Common myeloid progenitor, CD34-positive (primary cell): ENCODE measurements at places on chromosomes 11 and 22.
A peak's percentile ranks its signal among the peaks of the same experiment; 100 is the strongest.

GRCh38 chr11:45651841-45652749 is 13.3 kb downstream of the CHST1 start:
- DNase-seq, result no peak

DNA sequence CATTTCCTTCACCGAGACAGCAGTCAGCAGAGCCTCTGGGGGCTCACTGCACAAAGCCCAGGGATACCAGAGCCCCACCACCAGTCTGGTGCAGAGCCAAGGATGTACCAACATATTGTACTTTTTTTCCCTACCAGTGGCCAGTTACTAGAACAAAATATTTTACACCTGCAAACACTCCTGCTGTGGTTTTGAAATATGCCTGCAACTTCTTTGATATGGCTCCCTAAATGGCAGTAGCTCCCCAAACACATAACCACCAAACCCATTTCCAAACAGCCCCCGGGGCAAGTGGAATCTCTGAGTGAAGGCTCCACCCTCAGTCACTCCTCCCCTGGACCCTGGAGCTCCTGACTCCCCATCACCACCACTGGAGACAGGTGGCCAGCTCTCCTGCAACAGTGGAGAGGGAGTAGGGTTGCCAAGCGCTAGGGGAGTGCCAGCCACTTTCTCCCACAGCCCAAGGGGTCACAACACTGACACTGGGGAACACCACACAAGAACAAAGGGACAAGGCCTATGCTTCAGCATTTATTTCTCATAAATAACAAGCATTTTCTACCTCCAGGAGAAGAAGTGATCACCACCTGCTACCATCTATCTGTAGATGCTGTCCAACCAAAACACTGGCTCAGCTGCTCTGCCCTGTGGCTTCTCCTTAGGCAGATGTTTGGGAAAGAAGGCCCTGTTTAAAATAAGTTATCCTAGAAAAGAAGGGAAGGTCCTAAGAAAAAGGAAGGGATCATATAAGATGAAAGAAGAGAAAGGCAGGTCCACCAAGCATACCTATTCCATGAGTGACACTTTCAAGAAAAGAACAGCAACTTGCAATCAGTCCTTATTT is 15.1 kb downstream of the DGCR2 start:
- no peak for DNase-seq

DNA sequence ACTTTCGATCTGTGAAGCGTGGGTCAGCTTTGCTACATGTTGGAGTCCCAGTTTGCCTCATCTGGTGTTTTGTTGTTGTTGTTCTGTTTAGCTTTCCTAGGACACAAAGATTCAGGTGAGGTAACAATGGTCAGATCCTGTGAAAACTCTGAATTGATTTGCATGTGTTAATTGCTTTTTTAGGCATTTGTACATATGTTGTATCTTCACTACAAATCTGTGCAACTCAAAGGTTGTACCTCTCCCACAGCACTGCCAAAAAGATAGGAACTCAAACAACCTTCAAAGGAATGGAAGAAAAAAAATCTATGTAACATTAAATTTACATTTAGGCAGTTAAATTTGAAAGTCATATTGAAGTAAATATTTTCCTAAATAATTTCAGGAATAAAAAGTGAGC is 518.5 kb upstream of the TENM4 start:
- DNase-seq, result no peak

- no peak for DNase-seq
Observed at GRCh38 chr11:72368339-72368738, 66.0 kb downstream of the CLPB start.

GRCh38 chr11:22603933-22604332 is 21.7 kb downstream of the FANCF start:
- DNase-seq, result no peak

DNA sequence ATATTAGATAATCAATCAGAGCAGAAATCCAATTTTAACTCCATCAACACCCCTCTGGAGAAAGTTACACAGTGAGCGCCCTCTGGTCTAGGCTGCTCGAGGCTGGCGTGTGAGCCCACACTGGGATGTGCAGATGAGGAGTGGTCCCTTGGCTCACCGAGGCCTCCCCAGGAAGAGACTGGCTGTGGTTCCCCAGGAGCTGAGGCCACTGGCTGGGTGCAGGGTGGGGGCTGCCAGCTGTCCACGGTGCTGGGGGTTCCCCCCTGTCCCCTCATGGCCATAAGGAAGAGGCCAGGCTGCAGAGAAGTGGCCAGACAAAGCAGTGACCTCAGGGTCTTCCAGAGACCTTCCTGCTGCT is 750.7 kb downstream of the BRD1 start:
- DNase-seq, result no peak

- no peak for DNase-seq
Observed at GRCh38 chr22:50730941-50731661, 6.9 kb upstream of the ACR start.

- DNase-seq, result peak; percentile 88
Observed at GRCh38 chr22:19576460-19577421, 52.5 kb upstream of the CLDN5 start.

DNA sequence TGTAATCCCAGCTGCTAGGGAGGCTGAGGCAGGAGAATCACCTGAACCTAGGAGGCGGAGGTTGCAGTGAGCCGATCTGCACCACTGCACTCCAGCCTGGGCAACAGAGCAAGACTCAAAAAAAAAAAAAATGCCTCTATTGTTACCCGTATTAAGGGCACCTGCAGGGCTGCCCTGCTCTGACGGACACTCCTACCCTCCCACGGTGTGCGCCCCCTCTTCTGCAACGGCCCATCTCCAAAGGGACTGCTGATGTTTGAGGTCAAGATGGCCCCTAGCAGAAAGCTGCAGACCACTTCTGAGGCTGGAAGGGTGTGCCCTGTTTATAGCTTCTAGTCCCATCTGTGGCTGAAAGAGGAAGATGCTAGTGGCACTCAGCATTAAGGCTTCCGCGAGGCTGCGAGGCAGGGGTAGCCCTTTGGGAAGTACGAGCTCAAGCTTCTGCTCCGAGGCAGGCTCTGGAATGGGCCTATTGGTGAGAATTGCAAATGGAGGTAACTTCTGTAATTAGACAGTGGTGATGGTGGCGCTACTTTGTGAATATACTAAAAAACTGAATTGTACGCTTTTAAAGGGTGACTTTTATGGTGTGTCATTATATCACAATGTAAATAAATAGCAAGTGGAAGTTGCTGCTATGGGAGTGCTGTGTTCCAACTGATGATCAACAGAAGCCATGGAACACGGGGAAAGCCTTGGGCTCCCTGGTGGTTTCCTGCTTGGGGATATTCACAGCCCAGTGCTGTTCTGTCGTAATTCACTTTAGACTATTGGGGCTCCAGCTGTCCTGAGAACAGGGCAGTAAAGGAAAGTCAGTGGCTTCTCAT is 24.3 kb downstream of the ARFGAP2 start:
- no peak for DNase-seq

DNA sequence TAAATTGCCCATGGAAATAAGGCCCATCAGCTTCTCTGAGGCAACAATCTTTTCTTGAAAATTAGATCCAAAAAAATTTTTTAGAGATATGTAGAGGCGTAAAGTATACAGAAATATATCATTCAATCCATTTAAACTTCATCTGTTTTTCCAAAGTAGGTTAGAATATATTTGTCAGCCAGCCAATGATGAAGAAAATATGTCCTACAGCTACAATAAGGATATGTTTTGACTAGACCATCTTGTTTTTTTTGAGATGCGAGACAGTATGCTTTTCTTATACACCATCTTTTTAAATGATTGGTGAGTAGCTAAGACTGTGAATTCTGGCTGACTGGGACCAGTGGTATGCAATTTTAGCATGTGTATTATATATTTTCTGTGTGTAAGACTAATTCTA is 630.4 kb upstream of the CNTN5 start:
- DNase-seq, result no peak

- no peak for DNase-seq
Observed at GRCh38 chr11:105611572-105612441, 1.9 kb downstream of the GRIA4 start.

- DNase-seq, result peak; percentile 33
Observed at GRCh38 chr11:44351006-44351660, 41.2 kb upstream of the ALX4 start.

GRCh38 chr11:125270711-125271110 is 106.2 kb downstream of the PKNOX2 start:
- DNase-seq, result no peak

GRCh38 chr11:43119275-43119970 is 192.4 kb upstream of the API5 start:
- DNase-seq, result no peak

DNA sequence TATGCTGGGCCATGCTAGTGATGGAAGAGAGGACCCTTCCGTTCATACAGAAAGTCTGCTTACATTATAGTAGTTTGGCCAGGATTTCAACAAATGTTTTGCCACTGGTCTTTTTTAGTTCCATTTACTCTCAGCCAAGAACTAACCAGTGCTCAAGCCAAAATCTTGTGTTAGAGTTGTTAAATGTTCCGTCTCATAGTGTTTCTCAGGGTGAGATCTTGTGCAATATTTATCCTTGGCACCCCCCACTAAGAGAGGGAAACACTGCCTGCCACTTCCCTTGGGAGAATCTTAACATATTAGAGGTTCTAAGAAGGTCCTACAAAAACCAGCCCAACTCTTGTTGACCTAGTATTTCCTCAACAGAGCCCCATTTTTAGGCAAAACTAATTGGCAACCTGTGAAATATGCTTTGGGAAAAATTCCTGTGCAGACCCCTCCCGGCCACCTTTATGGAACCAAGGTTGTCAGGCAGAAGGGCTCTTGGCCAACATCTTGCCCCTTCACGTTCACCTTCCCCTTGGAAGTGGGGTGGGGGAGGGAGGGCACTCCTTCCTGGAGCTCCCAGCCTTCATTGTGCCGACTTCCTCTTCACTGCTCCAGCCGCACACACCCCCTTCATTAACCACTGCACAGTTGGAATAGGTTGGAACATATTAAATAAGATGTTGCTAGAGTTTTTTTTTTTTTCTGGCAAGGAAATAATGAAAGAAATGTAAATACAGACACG is 173.2 kb upstream of the SORL1-AS1 start:
- no peak for DNase-seq

- no peak for DNase-seq
Observed at GRCh38 chr11:119685111-119685746, 43.8 kb downstream of the NECTIN1 start.

DNA sequence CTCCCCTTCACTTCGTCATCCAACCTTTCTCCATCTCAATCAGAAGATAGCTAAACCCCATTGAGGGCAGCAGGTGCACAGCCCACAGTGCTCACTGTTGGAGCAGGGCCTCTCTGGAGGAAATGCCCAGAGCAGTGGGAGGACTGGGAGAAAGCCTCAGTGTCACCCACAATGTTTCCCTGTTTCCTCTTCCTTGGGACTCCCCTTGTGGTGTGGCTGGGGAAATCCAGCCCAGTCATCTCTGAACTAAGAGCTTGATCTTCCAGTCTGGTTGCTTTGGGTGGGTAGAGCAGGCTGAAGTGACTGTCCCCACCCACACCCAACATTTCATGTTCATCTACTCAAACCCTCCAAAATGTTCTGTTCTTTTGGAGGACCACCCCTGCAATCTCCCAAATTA is 29.8 kb upstream of the EED start:
- peak; percentile 44 for DNase-seq

DNA sequence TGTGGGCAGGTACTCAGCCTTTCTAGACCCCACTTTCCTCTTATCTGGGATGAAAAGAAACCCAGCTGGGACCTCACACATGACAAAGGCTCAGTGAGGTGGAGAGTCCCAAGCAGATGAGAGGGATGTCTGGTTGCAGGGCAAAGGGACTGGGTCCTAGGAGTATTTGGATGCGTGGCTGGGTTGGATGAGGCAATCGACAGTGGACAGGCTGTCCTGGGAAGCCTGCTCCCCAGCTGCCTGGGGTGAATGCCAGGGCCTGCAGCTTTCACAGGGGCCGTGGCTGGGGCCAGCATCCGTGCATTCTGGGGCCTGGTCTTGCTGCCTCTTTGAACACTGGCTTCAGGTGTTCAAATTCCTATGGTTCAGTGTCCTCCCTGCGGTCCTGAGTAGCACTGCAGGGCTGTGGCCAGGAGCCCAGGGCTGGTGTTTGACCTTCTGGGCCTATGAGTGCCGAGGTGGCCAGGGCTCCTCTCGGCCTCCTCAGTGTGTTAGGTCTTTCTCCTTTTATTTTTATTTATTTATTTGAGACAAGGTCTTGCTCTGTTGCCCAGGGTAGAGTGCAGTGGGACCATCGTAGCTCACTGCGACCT is 65.3 kb downstream of the MCM5 start:
- no peak for DNase-seq

DNA sequence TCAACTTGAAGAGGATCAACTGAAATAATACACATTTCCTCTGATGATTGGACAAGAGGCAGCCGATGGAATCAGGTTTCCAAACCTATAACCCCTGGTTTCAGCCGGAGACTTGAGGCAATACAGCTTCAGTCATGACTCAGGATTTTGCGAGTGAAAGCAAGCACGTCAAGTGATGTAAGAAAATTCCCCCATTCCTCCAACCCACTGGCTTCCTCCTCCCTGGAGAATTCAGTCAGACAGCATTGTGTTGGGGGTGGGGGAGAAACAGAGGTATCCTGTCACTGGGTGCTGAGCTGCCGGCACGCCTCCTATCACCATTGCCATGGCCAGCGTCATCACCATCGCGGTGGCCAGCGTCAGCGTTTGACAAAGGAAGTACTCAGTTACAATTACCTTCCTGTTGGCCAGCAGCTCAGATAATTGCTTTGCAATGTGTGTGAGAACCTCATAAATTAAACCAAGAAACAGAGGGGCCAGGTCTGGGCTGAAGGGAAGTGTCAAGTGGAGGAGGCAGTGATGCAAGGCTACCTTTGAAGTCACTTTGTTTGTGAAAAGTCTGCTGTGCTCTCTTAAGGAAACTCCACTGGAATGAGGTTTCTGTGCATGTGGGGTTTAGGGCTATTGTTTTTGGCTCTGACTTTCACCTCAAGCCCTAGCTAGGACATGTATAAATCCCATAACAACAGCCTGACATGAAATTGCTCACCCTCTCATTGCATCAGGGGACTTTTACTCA is 50.2 kb downstream of the LIF start:
- DNase-seq, result peak; percentile 96

GRCh38 chr11:116072601-116073410 is 568.6 kb upstream of the CADM1 start:
- DNase-seq, result no peak

DNA sequence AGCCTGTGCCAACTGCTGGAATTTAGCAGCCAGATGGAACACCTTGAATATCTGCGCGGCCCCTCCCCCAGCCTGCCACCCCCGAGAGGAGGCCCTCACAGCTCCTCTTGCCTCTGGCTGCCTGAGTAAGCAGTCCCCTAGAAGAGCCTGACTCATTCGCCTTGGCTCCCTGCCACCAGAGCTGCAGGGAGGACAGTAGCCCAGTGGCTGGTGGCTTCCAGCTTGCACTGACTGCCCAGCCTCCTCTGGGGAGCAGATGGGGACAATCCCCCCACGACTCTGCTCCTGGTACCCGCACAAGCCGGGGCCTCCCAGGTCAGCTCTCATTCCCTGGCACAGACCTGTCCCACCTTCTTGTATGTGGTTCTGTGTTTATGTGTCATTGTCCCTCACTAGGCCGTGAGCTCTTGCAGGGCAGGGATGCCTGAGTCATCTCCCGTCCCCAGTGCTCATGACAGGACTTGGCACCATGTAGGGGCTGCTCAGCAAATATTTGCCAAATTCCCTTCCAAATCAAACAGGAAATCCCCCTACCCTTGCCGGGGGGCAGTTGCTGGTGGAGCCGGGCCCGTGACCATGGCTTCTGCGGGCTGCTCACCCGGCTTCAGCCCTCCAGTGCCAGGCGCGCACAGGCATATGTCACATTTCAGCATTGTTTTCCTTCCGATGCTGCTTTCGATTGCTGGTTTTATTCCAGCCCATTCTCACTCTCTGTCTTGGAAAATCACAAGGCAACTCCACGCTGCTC is 43.6 kb downstream of the CACNG2 start:
- DNase-seq, result peak; percentile 96

- DNase-seq, result no peak
Observed at GRCh38 chr22:44931077-44931540, 78.7 kb downstream of the PHF21B start.

GRCh38 chr11:2590965-2591754 is 108.6 kb downstream of the KCNQ1OT1 start:
- DNase-seq, result no peak
